Mucosa of descending colon (tissue), 3 donors: ENCODE measurements at places on chromosomes 2 and 18. TPM values are rescaled to one million over a fixed set of nuclear protein-coding genes. Genes with fewer than 3 reads are reported as not detected.

The SP5 gene
- 4.8 TPM for total RNA-seq

The USP34 gene
- 67.9 TPM for total RNA-seq

The SGO2 gene
- total RNA-seq, result 3.8 TPM

- no peak for DNase-seq
These were observed 318.8 kb upstream of the EPAS1 start for GRCh38 chr2:45978302-45978859.

GRCh38 chr18:23453680-23454058, 582 bp downstream of the RIOK3 start:
- DNase-seq, result no peak

GRCh38 chr2:52931660-52932059, 835.9 kb upstream of the CHAC2 start:
- DNase-seq, result no peak

DNA sequence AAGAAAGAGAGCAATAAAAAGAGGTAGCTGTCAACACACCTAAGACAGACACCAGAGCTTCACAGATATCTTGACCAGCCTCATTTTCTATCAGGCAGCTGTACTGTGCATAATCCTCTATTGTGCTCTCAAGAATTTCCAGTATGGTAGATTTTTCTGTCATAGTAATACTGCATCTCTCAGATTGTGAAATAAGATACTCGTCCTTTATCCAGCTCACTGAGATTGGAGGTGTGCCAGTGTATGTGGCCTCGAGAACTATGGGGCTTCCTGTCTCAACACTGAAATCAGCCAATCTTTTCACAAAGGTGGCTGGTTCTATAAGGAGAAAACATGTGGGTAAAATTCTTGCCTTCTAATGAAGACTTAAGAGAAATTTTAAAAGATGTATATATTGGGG, 88.9 kb downstream of the TTN start:
- no peak for DNase-seq

- no peak for DNase-seq
These were observed 602.1 kb upstream of the SYT4 start for GRCh38 chr18:43879415-43879814.
